NCI-H187 treated with DMSO at 0.1 percent for 48 hours (cell line): ENCODE measurements at places on chromosomes 1 and 21.

GRCh38 chr1:167950569-167950968 lies 13.7 kb upstream of the MPC2 start:
- DNase-seq = no peak

- no peak for DNase-seq
Observed at GRCh38 chr1:184260382-184260781, 126.4 kb upstream of the C1orf21 start.

DNA sequence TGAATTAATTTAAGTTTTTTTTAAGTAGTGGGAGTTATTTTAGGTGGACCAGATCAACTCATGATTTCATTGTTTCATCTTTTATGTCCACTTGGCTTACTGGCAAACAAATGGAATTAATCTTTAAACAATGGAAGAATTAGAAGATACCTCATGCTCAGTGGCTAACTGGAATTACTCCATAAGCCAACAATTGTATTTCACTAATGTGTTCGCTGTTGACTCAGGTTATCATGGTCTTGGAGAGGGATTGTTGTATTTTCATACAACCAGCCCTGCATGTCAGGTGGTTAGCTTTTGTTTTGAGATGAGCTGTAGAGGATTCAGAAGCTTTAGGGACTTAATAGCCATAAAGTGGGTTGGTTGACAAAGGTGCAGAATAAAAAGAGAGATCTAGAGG lies 57.2 kb upstream of the HMCN1 start:
- no peak for DNase-seq

DNA sequence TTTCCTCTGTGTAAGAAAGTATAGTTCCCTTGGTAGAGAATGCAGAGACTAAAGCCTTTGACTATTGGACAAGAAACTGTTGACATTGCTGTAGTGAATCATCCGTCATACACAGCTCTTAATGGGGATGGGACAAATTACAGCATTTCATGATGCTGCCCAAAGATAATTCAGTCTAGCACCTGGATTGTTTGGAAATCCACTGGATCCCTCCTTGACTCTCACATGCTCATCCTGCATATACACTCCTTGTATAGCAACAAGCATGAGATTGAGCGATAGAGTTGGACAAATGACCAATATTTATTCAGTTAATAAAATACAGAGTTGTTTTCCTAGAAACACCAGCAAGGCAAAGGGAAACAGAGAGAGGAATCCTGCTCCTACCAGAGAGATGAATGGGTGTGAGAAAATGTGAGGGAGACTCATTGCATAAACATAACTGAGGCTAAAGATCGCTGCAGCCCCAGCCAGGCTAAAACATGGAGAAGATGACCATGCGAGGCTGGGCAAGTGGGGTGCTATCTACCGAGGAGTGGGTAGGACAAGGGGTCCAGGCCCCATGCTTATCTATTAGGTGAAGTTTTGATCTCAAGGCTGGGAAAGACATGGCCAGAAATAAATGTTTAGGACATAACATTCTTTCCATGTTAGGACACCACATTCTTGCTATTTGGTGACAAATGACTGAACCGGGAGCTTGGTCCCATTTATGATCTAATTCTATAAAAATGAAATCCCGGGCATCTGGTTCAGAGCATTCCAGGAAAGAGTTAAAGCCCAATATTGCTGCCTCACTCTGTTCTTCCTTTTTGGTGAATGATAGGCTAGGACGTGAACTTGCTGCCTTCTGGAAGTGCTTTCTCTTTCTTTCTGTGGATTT lies 153.2 kb downstream of the TGFB2 start:
- DNase-seq = no peak

GRCh38 chr1:110255392-110255787 lies 45.3 kb downstream of the KCNC4 start:
- DNase-seq = no peak

GRCh38 chr1:65263286-65263685 lies 46.1 kb upstream of the DNAJC6 start:
- no peak for DNase-seq

GRCh38 chr1:24345334-24345733 lies 26.2 kb downstream of the GRHL3 start:
- DNase-seq = no peak

DNA sequence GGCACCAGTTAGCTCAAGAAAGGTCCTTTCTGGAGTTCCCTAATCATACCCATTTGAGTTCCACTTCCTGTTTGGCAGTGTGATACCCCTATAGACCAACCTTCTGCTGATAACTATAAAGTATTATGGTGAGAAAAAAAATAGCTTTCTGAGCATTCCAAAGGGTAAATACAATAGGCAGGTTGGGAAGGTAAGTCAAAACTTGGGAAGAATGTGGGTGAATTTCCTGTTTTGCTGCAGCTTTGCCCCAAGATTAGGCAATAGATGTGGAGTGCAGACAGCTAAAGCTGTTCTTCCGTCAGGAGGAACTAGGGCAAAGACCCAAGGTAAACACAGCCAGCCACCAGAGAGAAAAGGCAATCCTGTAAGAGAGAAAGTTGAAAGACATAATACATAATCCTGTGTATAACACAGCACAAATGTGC lies 49.9 kb upstream of the GUCA2A start:
- no peak for DNase-seq

DNA sequence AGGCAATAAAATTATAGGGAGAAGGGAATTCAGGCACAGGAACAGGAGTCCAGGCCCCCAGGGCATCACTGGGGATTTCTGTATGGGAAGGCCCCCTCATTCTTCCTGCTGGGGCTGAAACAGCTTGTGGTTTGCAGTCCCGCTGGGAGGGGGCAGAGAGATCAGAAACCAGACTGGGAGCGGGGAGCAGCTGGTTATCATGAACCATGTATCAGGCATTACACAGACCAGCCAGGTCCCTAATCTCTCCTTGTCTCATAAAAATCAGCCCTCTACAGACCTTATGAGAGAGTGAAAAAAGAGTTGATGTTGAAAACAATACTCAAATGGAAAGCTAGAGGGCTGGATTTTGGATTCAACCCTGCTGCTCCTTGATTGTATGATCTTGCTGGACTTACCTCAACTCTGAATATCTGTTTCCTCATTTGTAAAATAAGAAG lies 93.4 kb upstream of the F3 start:
- no peak for DNase-seq

DNA sequence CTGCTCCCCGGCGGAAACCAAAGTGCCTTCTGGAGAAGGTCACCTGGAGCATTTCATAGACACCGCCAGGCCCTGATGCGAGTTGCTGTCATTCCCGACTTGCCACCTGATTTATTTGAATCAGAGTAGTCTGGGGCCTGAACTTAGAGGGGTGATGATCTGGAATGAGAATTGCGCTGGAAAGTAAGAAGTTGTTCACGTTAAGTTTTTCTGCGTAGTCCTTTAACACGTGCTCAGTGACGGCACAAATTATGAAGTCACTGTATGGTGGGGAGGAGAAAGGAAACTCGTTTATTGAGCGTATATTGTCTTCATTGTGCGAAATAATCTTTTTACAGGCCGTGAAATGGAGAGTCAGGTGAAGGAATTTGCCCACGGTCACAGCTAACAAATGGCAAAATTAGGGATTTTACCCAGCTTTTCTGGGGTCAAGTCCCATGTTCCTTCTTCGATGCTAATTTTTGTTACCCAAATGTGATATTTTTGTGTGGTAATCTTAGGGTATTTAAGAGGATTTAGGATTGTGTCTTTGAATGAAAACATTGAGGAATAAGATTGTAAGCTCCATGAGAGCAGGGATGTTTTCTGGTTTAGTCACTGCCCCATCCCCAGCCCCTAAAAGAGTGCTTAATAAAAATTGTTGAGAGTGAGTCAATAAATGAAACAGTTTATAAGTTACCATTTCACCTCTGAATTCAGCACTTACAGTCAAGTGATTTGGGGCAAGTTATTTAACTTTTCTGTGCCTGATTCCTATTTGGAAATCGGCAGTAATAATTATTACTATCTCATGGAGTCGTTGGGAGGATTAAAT lies 46.4 kb upstream of the NBL1 start:
- no peak for DNase-seq

- DNase-seq = no peak
Observed at GRCh38 chr21:37082856-37083528, 9.9 kb downstream of the TTC3 start.

DNA sequence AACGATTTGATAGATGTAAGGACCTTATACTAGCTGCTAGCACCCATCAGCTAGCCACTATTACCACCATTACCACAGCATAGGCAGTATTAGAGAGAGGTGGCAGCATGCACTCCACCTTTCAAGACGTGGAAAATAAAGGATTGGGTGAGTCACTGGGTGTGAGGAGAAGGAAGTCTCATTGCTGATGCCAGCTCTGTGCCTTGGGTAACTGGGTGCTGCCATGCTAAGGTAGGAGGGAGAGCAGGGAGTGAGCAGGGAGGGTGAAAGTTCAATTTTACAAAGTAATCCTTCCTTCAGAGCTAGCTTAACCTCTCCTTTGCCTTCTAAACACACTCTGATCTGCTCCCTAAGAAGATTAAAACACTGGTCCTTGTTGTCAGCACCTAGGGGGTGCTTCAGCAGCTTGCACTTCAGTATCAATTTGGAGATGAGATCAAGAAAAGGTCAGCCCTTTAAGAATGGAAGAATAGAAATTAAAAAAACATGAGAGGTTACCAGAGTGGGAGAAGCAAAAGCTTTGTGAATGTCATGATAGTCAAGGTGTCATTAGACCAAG lies 1.8 kb upstream of the LIN9 start:
- no peak for DNase-seq

- no peak for DNase-seq
Observed at GRCh38 chr1:25671929-25672328, 55.3 kb downstream of the MAN1C1 start.

DNA sequence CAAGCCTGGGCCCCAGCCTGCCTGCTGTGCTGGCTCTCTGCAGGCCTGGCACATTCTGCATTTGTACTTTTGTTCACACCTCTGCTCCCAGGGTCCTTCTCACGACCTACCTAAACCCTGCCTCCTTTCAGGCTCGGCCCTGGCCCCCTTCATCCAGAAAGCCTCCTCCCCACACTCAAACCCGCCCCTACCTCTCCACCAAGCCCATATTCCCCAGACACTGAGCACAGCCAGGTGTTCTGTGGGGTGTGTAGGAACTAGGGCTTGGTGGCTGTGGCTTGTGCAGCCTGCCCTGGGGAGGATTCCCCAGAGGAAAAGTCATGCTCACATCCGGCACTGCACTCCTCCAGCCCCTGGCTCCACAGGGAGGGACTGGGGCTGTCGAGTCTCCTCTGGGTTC lies 8.2 kb upstream of the MIXL1 start:
- no peak for DNase-seq

DNA sequence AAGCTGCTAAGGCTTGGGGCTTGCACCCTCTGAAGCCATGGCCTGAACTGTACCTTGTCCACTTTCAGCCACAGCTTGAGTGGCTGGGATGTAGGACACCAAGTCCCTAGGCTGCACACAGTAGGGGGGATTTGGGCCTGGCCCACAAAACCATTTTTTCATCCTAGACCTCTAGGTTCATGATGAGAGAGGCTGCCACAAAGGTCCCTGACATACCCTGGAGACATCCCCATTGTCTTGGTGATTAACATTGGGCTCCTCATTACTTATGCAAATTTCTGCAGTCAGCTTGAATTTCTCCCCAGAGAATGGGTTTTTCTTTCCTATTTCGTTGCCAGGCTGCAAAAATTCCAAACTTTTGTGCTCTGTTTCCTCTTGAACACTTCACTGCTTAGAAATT lies 26.3 kb upstream of the CHODL start:
- no peak for DNase-seq

DNA sequence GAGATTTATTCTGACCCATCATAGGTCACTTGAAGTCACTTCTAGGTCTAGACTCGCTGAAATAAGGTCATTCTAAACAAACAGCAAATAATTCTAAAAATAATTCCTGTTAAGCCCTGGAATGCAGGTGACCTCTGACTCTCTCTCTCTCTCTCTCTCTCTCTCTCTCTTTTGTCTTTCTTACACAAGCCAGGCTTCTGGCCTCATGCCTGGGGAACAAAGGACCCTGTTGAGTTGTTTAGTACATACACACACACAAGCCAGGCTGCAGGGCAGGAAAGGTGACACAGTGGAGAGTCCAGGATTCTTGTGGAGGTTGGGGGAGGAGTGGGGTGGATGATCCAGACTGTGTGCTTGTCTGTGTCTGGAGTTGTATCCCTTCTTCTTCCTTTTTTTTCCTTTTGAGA lies 4.0 kb upstream of the MEX3A start:
- no peak for DNase-seq

GRCh38 chr1:199684686-199685273 lies 342.7 kb upstream of the NR5A2 start:
- DNase-seq = peak; percentile 13

GRCh38 chr21:28135646-28136045 lies 857.0 kb downstream of the LTN1 start:
- no peak for DNase-seq

- DNase-seq = no peak
Observed at GRCh38 chr1:53413175-53414001, 45.8 kb upstream of the DMRTB1 start.

- DNase-seq = no peak
Observed at GRCh38 chr21:37039411-37040075, 33.0 kb downstream of the RIPPLY3 start.

GRCh38 chr21:42692688-42693087 lies 39.3 kb downstream of the PDE9A start:
- DNase-seq = no peak

DNA sequence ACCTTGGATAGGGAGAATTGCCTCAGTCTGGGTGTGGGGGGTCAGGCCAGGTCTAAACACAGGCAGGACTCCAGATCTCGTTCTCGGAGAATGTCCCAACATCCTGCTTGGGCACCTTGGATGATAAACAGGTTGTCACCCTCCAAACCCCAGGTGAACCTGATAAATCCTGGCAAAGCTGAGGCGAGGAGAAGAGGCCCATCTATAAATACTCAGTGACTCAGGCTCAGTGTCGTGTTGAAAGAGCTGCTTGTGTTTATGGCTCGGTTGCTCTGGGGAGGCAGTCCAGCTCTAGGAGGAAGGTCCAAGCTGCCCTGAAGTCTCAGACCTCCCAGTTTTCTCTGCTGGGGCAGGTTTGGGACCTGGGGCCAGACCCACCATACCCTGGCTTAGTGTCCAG lies 15.8 kb upstream of the TRIM63 start:
- DNase-seq = no peak

DNA sequence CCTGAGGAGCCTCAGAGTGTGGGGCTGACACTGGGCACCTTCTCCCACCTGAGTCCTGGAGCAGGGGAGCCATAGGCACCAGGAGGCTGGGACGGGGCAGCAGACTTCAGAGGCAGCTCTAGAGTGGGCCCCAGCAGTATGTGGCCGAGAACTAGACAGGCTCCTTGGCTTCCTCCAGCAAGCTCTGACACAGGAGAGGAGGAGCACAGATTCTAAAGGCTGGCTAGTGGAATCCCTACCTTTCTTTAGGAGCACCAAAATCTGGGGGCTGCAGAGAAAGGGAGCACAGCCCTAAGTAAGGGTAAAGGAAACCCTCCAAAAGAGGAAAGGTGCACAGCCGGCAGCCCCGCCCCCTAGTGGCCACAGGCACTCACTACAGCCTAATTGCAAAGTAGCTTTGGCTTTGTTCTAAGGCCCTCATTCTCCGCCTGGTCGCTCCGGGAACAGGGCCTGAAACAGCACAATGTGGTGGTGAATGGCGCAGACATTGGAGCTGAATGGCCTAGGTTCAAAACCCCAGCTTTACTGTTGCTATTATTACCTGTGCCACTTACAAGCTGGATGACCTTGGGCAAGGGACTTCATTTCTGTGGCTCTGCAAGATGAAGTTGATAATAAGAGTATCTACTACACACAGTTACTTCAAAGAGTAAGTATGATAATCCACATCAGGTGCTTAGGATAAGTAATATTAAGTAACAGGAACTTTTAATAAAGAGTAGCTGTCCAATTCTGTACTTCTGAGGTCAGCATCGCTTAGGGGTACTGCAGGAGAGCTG lies 8.8 kb upstream of the GUCA2A start:
- DNase-seq = no peak
